ENCODE measurements at places on chromosomes 2 and 18. TPM values are rescaled to one million over a fixed set of nuclear protein-coding genes. Genes with fewer than 3 reads are reported as not detected.

GRCh38 chr2:39136799-39137198, 15.9 kb upstream of the SOS1 start:
- no peak for DNase-seq

Gene STPG4
- not detected for total RNA-seq

DNA sequence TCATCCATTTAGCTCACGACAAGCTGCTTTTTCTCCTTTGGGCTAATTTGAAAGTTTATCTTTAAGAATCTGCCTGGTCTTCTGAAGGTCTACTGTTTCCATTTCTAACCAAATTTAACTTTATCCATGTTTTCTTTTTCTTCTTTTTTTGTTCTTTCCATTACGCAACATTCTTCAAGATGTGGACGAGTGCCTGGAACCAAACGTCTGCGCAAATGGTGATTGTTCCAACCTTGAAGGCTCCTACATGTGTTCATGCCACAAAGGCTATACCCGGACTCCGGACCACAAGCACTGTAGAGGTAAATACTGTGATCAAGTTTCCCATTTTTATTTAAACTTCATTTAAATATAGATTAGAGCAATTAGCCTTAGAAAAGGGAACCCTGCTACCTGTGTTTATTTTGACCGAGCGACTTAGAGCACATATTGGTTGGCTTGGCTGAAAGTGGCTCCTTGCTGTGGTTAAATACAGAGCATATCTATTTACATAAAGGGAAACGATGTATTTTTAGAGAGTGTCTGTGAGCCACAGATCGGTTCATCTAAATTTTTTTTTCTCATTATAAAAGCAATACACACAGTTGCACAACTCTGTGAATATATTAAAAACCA, 183.4 kb upstream of the RASGRP3 start:
- DNase-seq, result no peak

Gene CROCC2
- total RNA-seq, result not detected

GRCh38 chr2:144421606-144422510, 98.1 kb downstream of the ZEB2 start:
- DNase-seq, result no peak

Gene GCG
- not detected for total RNA-seq

Gene FAM110C
- total RNA-seq, result 10.4 TPM

DNA sequence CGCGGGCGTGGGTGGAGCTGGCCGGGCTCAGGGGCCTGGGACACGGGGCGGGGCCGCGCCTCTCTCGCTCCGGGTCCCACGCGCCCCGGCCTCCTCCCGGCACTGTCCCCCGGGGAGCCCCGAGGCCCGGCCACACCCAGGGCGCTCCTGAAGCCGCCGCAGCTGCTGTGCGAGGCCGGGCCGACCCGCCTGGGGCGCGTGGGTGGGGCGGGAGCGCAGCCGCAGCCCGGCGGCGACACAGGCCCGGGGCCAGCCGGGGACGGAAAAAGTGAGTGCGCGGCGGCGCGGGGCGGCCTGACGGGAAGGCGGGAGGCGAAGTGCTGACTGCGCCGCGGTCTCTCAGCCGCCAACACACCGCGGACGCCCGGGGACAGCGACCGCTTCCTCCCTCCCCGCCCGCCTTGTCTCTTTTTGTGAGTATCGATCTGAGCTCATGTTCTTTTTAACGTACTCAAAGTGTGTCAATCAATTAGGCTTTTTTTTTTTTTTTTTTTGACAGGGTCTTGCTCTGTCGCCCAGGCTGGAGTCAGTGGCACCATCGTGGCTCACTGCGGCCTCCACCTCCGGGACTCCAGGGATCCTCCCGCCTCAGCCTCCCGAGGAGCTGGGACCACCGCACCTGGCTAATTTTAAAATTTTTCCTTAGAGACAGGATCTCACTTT, 14.5 kb downstream of the PDCD1 start:
- DNase-seq, result no peak

DNA sequence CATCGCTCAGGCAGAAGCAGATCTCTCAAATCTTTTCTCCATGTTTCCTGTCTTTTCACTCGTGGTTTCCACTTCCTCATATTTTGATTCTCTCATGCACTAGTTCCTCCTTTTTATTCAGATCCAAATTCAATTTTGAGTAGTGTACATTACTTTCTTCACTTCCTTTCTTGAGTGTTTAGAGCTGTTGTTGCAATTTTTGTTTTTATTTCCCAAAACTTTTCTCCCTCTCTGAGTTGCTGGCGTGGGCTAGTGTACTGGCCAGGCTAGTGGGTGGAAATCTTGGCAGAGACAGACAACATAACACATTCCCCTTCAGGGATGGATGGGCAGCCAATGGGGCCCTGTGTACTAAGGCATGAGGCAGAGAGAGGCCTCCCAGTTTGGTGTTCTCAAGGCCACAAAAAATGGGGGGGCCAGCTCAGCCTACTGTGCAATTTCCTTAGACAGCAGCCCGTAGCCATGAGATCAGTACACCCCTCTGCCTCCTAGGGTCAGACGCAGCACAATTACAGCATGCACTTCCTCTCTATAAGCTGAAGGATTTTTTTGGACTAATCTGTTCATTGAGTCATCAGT, 145.1 kb upstream of the PID1 start:
- DNase-seq, result peak; percentile 19

Gene DSC2
- 31.8 TPM for total RNA-seq

GRCh38 chr2:183014005-183014404, 24.3 kb downstream of the NCKAP1 start:
- DNase-seq, result no peak

GRCh38 chr18:11407940-11408339, 201.5 kb upstream of the SLC35G4 start:
- DNase-seq, result no peak

GRCh38 chr2:34320056-34320455, 721.0 kb upstream of the FAM98A start:
- DNase-seq, result no peak

DNA sequence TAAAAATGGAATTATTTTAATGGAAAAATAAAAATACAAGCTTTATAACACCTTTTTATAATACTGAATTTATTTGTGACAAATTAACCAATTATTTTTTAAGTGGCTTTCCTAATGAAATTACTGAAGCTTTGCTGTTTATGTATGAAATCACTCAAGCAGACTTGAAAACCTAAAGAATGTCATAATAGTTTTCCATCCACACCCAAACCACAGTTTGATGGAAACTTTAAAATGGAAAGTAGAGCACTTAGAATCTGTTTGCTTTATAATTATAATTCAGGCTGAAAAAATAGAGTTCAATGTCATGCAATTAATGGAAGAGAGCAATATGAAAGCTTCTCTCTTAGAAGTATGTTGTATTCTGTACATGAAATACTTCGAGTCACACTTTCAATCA, 31.6 kb upstream of the WDR75 start:
- no peak for DNase-seq

Gene SP5
- total RNA-seq, result not detected

DNA sequence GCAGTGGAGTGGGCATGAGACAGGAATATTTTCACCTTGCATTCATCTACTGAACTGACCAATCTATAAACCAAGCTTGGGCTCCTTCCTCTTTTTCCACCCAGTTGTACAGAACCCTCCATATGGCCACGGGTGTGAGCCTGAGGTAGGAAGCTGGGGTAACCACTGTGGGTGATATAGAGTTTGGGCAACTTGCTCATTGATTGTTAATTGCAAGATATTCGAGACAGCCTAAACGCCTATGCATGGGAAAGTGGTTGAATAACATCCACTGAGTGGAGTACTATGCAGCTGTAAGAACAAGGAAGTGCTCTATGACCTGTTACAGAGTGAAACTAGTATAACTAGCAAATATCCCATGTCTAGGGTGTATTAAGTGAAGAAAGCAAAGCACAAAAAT, 7.3 kb upstream of the VAPA start:
- no peak for DNase-seq

GRCh38 chr2:31131871-31132270, 6.4 kb downstream of the GALNT14 start:
- DNase-seq, result no peak

GRCh38 chr2:216949700-216950413, 90.0 kb upstream of the TNP1 start:
- no peak for DNase-seq

Gene C2orf80
- not detected for total RNA-seq

- no peak for DNase-seq
Observed at GRCh38 chr2:240069829-240070228, 16.5 kb upstream of the OR6B3 start.

DNA sequence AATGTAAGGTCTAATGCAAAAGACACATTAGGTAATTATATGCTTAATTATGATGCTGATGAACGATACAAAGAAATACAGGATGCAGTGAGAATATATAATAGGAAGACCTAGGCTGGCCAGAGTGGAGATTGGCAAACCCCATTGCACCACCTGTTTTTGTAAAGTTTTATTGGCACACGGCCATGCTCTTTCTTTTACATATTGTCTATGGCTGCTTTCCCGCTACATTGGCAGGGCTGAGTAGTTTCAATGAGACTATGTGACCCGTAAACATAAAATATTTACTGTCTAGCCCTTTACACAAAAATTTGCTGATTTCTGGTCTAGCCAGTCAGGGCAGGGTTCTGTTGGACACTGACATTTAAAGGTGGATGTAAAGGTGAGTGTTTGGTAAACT, 5.4 kb downstream of the SEC11C start:
- no peak for DNase-seq

Gene TMEM247
- total RNA-seq, result not detected

DNA sequence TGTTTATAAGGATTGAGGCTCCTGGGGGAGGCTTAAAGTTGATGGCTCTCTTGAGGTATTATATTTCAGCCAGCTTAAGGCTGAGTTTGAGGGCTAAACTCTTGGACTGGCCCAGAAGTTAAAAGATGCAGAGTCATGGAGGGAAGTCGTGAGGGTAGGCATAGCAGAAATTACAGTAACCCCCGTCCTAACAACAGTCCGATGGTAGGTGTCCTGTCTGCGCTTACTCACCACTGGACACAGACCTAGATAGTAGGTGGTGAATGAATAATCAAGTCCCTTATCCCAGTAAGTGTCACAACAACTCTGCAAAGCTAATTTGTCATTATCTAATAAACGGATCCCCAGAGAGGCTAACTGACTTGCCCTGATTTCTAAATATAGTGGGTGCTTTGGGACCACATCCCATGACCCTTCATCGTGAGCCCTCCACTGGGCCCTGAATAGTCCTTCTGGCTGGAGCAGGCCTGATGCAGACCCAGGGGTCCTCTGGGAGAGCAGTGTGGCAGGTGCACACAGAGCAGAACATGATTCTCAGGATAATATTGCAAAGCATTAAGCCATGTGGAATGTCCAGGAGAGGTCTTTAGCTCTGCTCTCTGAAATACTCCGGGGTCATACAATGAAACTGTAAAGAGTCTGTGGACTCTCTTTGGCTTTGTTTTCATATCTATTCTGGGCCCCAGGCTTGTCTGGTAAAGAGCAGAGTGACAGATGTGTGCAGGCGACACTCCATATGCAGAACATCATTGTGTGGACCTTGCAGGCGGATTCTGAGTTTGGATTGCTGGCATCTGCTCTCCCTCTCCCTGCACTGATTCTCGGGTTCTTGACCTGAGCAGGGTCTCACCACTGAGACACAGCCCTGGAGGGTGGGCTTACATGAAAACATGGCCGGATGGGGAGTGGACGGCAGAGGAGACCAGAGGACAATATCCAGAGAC, 98.1 kb downstream of the RNF144A start:
- DNase-seq, result no peak

Gene PLEKHH2
- 2.3 TPM for total RNA-seq

- no peak for DNase-seq
Observed at GRCh38 chr2:172099472-172100079, 3.1 kb downstream of the DLX2 start.

GRCh38 chr2:109438773-109439389, 174.9 kb downstream of the SEPTIN10 start:
- DNase-seq, result no peak

Gene DYNAP
- total RNA-seq, result not detected

Gene MYO7B
- total RNA-seq, result 0.50 TPM

- DNase-seq, result no peak
Observed at GRCh38 chr2:175326801-175327200, 145.3 kb upstream of the ATP5MC3 start.

DNA sequence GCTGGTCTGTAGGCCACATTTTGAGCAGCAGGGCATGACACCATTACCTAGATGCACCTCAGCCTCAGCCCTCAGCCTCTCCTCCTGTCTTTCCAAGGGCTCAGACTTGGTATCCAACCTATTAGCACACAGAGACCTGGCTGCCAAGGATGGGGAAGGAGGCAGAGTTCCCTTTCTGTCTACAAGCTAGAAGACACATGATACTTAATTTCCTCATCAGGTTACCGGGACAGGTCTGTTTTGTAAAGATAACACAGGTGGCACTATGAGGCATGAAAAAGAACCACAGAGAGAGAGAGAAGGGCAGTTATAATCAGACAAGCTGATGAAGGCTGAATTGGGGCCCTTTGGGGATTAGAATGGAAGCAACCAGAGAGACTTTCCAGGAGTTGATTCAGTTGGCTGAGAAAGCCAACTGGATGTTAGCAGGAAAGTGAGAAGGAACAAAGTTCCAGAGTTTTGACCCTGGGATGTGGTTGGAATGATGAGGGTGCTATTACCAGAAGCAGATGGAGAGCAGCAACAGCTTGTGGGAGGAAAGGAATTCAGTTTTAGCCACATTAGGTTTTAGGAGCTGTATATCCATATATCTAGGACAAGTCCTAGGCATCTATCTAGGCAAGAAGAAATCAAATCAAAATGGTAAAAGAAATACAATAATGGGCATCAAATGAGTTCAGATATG, 46.0 kb upstream of the RMND5A start:
- no peak for DNase-seq

GRCh38 chr2:117858892-117859531, 44.5 kb downstream of the DDX18 start:
- DNase-seq, result no peak

Gene CD8A
- 1.5 TPM for total RNA-seq

Gene PIEZO2
- total RNA-seq, result 1.1 TPM

DNA sequence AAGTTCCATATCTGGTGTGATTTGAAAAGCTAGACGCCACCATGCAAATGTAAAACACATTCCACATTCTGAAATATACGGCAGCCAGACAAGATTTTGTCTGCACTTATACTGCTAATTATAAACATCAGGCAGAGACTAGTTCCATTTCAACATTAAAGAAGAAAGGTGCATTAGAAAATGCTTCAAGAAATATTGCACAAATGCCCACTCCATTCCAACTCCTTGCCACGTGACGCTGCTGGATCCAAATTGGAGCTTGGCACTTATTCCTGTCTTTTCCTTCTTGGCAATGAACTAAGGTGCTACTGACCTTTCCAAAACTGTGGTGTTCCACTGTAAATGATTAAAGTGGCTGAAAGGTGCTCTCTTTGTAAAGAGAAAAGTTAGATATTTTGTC, 6.3 kb downstream of the COL6A3 start:
- DNase-seq, result no peak

Gene CDH2
- total RNA-seq, result 196 TPM

Gene CNTNAP5
- total RNA-seq, result not detected

Gene SLC9A4
- 3.2 TPM for total RNA-seq

GRCh38 chr18:55144193-55144930, 185.1 kb upstream of the CCDC68 start:
- DNase-seq, result no peak

Gene GNLY
- not detected for total RNA-seq

Data from kidney epithelial cell (primary cell).